Kidney (tissue), 22 donors: ENCODE measurements at places on chromosomes 7 and 10.
A peak's percentile ranks its signal among the peaks of the same experiment; 100 is the strongest.

DNA sequence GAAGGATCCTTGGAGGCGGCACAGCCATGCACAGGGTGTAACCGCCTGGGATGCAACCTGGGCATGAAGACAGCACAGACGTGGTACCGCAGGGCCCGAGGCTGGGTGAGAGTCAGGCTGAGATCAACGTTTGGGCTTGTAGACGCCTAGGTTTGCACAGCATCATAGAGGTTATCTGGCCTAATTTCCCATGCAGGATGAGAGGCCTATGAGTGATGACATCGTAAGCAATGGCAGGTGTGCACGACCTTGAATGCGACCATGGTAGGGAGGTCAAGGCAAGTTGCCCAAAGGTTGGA is 7.5 kb downstream of the CALML3 start:
- peak; percentile 11 for DNase-seq

DNA sequence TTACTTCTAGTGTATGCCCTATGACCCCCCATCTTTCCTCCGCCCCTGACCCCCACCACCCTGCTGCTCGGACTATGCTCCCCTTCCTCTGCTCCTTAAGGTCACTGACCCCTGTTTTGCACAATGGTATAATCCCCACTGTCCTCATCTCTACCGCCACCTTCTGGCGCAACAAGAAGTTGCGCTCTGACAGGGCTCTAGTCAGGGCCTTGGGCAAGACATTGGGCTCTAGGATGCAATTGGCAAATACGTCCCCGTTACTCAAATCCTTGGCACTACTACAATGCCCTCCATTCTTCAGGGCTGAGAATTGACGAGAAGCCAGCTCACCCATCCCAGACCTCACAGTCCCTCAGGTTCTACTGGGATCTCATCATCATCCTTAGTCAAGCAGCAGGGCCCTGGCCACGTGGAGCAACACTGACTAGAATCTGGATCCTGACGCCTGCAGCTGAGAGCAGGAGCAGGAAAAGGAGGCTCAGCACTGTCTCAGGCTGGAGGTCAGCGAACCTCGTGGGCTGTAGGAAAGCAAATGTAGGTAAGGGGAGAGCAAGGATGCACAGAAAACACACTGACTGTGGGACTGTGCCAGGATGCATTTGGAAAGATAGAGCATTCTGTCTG is 10.6 kb downstream of the LRIT2 start:
- no peak for DNase-seq

DNA sequence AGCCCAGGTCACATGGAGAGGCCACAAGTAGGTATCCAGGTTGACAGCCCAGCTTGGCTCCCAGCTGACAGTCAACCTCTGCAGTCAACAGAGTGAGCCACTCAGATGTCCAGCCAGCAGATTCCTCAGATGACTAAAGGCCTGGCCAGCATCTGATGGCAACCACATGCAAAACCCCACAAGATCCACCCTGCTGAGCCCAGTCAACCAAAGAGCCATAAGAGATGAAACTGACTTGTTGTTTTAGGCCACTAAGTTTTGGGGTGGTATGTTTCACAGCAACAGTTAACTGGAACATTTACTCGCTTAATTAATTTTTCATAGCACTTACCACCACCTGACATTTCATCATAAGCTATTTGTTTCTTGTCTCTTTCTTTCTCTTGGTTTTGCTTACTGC is 107.3 kb upstream of the KDM7A start:
- DNase-seq, result no peak

GRCh38 chr10:59575269-59575668 is 134.4 kb downstream of the SLC16A9 start:
- no peak for DNase-seq

DNA sequence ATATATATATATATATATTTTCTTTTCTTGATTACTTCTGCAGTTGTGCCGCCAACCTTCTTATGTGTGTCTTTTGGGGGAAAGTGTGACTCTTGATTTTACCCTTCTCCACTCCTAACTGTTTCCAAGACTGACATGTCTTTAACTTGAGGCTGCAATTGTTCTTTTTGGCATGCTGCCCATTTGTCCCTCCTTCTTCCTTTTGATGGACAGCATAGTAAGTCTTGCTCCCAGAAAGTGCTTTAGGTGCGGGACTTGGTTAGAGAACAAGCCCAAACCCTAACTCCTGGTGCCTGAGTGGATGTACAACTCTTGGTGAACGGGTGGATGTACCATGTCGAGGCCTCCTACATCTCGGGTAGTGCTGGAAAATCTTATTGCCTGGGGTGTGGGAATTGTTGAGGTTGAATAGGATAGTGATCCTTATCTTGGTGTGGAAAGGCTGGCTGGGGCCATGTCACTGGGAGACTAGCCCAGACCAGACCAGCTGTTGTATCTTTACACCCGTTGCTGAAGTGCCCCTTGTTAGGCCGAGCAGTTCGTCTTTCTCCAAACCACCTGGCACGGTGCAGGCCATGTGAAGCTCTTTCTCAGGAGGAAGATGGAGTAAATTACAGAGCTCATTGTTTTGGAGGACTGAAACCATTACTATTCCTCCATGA is 16.3 kb downstream of the TCF7L2 start:
- DNase-seq, result no peak

GRCh38 chr7:113366122-113366521 is 247.8 kb upstream of the SMIM30 start:
- DNase-seq, result no peak

DNA sequence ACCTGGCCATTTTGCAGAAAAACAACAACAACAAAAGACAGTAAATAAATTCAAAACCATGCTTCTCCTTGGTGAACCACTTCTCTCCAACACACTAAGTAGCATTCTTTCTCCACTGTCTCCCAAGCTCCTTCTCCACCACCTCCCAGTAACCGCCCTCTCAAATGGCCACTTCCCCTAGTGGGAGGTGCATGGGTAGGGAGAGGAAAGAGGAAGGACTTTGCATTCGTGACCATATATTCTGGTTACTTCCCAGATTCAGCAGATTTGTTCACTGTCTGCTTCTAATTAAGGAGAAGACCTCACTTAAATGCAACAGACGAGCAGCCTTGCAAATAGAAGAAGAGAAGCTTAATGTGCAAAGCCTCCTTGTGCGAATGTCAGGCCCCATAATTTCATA is 166.8 kb downstream of the SORCS1 start:
- no peak for DNase-seq

DNA sequence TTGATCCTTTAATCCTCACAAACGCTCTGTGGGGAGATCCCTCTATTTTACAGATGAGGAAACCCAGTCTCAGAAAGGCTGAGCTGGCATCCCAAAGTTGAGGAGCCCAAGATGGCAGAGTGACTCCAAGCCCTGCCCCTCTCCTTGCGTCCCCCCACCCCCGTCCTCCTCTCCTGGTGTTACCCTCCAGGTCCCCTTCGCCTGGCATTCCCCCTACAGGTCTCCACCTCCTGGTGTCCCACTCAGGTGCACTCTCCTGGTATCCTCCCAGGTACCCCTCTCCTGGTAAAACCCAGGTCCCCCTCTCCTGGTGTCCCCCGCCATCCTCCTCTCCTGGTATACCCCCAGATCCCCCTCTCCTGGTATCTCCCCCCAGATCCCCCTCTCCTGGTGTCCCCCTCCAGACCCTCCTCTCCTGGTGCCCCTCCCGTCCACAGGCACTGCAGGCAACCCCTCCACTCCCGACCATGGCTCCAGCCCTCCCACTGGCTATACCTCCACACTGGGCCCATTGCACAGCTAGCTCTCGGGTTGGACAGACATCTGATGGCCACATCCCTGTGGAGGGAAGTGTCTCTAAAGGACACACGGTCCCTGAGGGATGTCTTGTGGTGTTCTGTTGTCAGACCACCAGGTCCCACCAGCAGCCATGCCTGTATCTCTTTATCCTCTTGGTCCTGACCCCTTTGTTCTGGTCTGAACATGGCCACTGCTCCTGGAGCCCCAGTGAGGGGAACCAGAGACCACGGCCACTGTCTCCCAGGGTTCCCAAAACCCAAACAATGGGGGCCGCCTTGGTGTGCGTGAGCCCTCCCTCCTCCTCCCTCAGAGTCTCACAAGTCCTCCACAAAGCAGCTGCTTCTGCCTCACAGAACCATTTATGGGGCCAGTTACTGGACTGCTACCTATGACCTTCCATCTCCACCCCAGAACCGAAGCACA is 37.2 kb downstream of the CALML3 start:
- peak; percentile 5 for DNase-seq

DNA sequence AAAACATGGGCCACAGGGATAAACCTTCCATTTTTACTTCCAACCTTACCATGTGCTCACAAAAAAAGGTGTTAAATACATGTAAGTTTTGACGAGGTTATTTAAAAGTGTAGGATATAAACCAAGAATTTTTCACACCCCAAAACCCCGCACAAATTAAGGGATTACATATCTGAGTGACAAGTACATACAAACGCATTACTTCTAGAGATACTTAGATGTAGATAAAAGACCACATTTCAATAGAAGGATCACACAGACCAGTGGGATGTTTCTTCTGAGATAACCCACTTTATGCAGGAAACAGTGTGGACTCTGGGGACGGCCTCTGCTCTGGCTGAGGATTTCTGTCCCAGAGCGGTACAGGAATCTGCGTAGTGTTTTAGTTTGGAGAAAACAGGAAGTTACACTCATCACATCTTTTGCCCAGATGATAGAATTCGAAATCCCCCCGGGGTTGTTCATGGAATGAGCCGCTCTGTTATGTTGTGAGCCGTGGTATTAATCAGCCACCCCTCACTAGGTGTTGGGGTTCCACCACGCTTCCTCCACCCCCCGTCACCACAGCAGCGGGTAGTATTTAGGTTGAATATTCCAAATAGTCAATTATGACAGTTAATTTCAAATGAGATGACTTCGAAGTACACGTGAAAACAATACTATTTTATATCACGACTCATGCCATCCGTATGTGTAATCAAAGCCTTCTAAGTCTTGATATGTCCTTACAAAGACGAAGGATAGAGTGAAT is 1.3 kb upstream of the CUL1 start:
- peak; percentile 56 for DNase-seq
